Stimulated activated CD8-positive, alpha-beta memory T cell treated with anti-CD3 and anti-CD28 coated beads, Interleukin-7, amount 100 ng/mL, for 1 hour (primary cell): ENCODE measurements at places on chromosomes 2 and 18.

DNA sequence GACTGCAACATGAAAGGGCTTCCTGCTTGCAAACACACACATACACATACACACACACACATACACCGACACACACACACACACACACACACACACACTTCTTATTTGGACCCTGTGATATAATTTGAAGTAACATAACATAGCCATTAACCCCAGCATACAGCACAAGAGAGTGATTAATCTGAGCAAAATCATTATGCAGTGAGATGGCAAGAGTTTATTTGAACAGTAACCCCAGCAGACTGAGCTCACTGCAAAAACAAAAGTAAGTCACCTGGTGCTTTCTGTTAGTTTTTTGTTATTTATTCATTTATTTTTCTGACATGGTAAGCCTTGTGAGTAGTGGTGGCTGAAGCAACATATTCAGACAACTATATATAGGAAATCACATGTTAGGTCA lies 93.7 kb downstream of the NOL4 start:
- no peak for DNase-seq

- DNase-seq, result no peak
Observed at GRCh38 chr2:126602334-126602733, 53.6 kb upstream of the GYPC start.

DNA sequence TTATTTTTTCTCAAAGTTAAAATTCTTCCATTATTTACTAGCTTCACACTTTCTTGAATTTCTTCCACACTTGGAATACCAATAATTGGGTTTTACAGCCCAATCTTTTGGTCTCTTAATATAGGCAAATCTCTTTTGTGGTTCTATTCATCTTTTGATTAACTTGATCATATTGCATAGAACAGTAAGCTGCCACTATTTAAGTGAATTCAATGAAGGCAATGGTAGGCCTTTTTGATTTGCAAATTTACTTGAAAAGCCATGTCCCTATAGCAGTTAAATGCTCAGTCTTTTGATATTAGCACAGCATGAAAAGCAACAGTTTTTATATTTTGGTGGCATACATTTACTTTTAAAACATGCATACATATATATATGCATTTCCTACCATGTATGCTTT lies 20.2 kb upstream of the DYNC1I2 start:
- no peak for DNase-seq

GRCh38 chr2:172496160-172496608 lies 59.7 kb upstream of the PDK1 start:
- DNase-seq, result no peak

DNA sequence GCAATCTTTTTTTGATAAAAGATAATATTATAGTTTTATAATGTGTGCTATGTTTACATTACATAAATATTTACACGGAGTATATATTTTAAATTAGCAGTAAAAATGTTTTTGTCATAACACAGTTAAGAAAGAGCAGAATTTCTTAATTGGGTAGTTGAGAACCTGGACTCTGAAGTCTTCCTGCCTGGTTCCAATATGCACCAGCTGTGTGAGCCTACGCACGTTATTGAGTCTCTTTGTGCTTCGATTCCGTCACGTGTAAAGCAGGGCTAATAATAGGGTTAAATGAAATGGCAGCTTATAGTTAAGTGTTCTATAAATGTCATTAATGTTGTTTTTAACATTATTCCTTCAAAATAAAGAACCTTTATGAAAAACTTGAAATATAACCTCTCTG lies 1.2 kb upstream of the CCDC88A start:
- no peak for DNase-seq

GRCh38 chr2:3902131-3902530 lies 198.8 kb downstream of the DCDC2C start:
- DNase-seq, result no peak

DNA sequence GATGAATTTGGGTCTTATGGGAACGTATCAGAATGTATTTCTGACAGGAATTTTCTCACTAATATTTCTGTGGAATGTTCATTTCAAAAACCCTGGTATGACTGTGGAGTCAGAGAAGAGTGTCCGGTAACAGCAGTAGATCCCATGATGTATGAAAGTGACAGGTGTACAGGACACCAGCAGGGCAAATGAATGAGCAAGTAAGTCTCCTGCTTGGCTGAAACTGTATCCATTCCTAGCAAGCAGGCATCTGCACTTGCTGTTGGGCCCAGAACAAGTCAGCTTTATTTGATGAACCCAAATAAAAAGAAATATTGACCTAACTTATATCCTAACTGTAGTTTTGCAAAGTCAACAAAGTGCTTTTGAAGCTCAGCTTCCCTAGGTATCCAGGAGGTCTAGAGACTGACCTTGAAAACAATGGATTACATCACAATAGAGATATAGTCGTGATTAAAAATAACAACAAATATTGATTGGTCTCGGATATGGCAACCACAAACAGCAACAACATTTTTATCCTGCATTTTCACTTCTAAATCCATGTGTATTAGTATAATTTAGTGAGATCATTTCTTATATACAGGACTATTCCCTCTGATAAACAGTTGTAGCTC lies 37.6 kb downstream of the NXPH2 start:
- DNase-seq, result no peak
